ENCODE measurements at places on chromosomes 3 and 15. TPM values are rescaled to one million over a fixed set of nuclear protein-coding genes. Genes with fewer than 3 reads are reported as not detected.

C3orf22 gene
- not detected for total RNA-seq

SLC15A2 gene
- 14.4 TPM for total RNA-seq

ECE2 gene
- total RNA-seq, result not detected

MAP6D1 gene
- 1.8 TPM for total RNA-seq

GOLGA8N gene
- total RNA-seq, result 9.6 TPM

ALDH1A2 gene
- not detected for total RNA-seq

MB21D2 gene
- total RNA-seq, result 0.15 TPM

SLC35A5 gene
- total RNA-seq, result 32.1 TPM

ZNF717 gene
- 21.2 TPM for total RNA-seq

- H3K4me1 ChIP-seq, result no peaks in the 10 kb centered on the region
- H3K27ac ChIP-seq, result peak overlapping the region; percentile 7
- no peaks in the 10 kb centered on the region for H3K27me3 ChIP-seq
- H3K4me3 ChIP-seq, result peak overlapping the region; percentile 55
- DNase-seq, result no peak
- no peaks in the 10 kb centered on the region for H3K36me3 ChIP-seq
Observed at GRCh38 chr3:141385406-141386125, 17.3 kb downstream of the ZBTB38 start.

DNA sequence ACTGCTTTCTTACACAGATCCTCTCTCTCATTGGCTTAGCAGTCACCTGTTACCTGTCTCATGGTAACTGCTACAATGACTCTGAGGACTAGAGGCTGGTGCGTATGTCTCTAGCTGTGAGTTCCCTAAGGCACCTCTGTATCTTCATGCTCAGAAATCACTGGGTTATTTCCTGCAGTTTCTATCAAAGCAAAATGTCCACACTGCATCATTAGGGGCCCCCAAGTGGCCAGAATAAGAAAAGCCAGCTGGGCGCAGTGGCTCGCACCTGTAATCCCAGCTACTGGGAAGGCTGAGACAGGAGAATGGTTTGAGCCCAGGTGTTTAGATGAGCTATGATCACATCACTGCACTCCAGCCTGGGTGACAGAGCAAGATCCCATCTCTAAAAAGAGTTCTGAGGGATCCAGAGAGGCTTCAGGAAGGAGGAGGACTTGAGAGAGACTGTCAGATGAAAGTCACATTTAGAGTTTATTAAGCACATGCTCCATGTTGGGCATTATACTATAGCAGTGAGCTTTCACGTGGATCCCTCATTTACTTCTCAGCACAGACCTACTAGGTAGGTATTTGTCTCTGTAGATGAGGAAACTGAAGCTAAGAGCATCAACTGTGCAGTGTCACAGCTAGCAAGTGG lies 2.3 kb upstream of the VPS18 start:
- peaks cover 18% of the 10 kb centered on the region for H3K4me1 ChIP-seq
- no peak overlapping the region for H3K27ac ChIP-seq
- H3K4me3 ChIP-seq, result no peak overlapping the region
- no peaks in the 10 kb centered on the region for H3K27me3 ChIP-seq

GRCh38 chr3:37479981-37480380 lies 305.6 kb upstream of the LRRFIP2 start:
- no peaks in the 10 kb centered on the region for H3K27me3 ChIP-seq
- no peaks in the 10 kb centered on the region for H3K4me1 ChIP-seq
- no peak overlapping the region for H3K4me3 ChIP-seq
- no peak for DNase-seq
- no peaks in the 10 kb centered on the region for H3K36me3 ChIP-seq

DNA sequence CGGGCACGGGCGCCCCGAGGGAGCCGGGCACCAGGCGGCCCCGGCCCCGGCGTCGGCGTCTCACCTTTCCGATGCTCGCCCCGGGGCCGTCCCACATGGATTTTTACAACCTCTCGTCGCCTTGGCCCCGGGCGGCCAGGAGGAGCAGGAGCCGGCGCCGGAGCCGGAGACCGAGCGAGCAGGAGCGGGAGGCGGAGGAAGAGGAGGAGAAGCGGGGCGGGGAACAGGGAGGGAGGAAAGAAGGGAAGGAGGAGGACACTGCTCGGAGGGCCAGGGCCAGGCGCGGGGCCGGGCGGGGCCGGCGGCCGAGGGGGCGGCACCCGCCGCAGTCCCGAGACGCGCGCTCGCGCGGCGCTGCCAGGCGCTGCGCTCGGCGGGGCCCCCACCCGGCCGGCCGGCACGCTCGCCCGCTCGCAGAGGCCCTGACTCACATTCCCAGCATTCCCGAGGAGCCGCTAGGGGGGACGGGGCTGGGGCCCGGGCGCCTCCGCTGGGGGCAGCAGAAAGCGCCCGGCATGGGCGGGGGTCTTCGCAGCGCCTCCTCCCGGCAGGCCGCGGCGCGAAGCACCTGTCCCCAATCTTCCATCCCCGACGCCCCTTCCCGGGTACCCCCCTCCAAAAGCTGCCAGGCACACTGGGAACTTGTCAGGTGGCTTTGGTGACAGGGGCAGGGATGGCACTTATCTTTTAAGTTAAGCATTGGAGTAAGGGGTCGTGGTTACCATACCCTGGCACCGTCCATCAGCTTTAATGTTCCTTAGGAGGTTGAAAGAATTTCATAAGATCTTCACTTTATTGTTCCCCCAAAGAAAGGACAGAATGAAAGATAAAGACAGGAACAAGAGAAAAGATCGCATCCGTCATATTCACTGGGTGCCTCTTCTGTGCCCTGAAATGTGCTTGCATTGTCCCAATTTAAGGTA lies at the start of gene ERC2:
TSS of gene ERC2 (minus strand) at position 284 of the 923 bp plus-strand sequence.
- H3K36me3 ChIP-seq, result no peaks in the 10 kb centered on the region
- no peak within 1 kb of the TSS for H3K27ac ChIP-seq
- H3K4me1 ChIP-seq, result no peaks in the 10 kb centered on the region

GRCh38 chr3:56860351-56860750 lies 58.6 kb upstream of the ARHGEF3 start:
- no peaks in the 10 kb centered on the region for H3K4me1 ChIP-seq
- H3K27ac ChIP-seq, result no peak overlapping the region
- DNase-seq, result no peak
- H3K4me3 ChIP-seq, result no peak overlapping the region
- no peaks in the 10 kb centered on the region for H3K27me3 ChIP-seq

- peaks cover 12% of the 10 kb centered on the region for H3K4me1 ChIP-seq
- H3K27ac ChIP-seq, result no peak overlapping the region
- no peak overlapping the region for H3K4me3 ChIP-seq
- H3K27me3 ChIP-seq, result no peaks in the 10 kb centered on the region
- H3K36me3 ChIP-seq, result peaks cover 20% of the 10 kb centered on the region
Observed at GRCh38 chr3:16262174-16262573, 2.6 kb downstream of the DPH3 start.

DNA sequence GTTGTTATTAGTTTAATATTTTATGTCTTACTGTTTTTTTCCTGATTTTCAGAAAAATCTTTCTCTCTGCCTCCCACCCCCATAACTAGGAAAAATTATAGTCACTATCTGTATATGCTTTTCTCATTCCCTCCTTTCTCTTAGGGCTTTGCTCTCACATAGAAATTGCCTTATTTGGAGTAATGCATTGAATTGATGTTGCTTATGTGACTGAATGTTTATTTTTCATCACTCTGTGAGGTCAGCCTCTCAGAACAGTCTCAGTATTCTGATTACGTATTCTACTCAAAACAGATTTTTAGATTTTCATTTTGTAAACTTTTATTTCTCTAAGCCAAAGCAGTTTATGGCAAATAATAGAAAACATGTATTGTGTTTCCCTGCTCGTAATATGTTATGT lies 121.0 kb downstream of the SLMAP start:
- no peak for DNase-seq
- H3K4me3 ChIP-seq, result no peak overlapping the region
- no peaks in the 10 kb centered on the region for H3K4me1 ChIP-seq
- H3K36me3 ChIP-seq, result peaks cover 3% of the 10 kb centered on the region
- no peak overlapping the region for H3K27ac ChIP-seq

DNA sequence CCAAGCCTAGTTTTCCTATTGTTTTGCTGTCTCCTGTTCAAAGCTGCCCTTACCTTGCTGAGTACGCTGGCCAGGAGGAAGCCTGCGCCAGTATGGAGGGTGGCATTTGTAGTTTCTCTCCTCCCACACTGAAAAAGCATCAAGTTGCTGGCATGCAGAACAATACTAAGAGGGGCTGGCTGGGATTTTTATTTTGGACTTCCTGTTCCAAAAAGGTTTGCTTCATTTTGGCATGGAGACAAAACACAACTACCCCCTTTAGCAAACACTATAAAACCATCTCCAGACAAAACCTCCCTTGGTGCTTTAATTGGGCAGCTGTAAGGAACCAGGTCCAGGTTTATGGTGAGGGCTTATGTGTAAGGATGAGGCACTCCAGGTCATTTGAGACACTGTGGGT lies 457.6 kb downstream of the PDCD6IP start:
- H3K4me3 ChIP-seq, result no peak overlapping the region
- no peaks in the 10 kb centered on the region for H3K27me3 ChIP-seq
- no peaks in the 10 kb centered on the region for H3K4me1 ChIP-seq
- H3K27ac ChIP-seq, result no peak overlapping the region
- H3K36me3 ChIP-seq, result no peaks in the 10 kb centered on the region

GRCh38 chr3:138140940-138141339 lies 8.8 kb upstream of the A4GNT start:
- H3K27ac ChIP-seq, result no peak overlapping the region
- H3K4me3 ChIP-seq, result no peak overlapping the region

- no peak overlapping the region for H3K27ac ChIP-seq
- H3K4me1 ChIP-seq, result no peaks in the 10 kb centered on the region
- no peaks in the 10 kb centered on the region for H3K36me3 ChIP-seq
- H3K27me3 ChIP-seq, result no peaks in the 10 kb centered on the region
- no peak overlapping the region for H3K4me3 ChIP-seq
- DNase-seq, result no peak
Observed at GRCh38 chr15:88741671-88742070, 61.6 kb upstream of the ACAN start.

GRCh38 chr15:58555162-58556027 lies 123.6 kb downstream of the LIPC start:
- H3K4me3 ChIP-seq, result no peak overlapping the region
- no peak for DNase-seq
- no peaks in the 10 kb centered on the region for H3K36me3 ChIP-seq
- peaks cover 6% of the 10 kb centered on the region for H3K27me3 ChIP-seq
- H3K27ac ChIP-seq, result no peak overlapping the region

- H3K4me1 ChIP-seq, result no peaks in the 10 kb centered on the region
- no peaks in the 10 kb centered on the region for H3K27me3 ChIP-seq
Observed at GRCh38 chr15:27324886-27325615, 354.1 kb downstream of the GABRG3 start.

DNA sequence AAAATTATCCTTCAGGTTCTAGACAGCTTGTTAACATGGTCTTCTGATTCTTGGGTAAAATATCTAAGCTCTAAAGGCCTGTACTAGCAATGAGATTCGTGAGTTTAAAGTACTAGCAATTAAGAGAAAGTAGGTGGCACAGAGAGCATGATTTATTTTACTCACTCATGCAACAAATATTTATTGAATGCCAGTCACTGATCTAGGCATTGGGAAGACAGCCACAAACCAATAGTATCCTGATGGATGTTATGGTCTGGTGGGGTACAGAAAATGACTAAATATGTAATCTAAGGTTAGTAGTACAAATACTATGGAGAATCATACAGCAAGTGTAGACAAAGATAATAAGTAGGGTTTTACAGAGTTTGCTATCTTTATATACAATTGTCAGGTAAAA lies 751.3 kb downstream of the ZNF385D start:
- H3K27ac ChIP-seq, result no peak overlapping the region
- no peaks in the 10 kb centered on the region for H3K4me1 ChIP-seq
- no peak for DNase-seq
- no peaks in the 10 kb centered on the region for H3K27me3 ChIP-seq

- no peaks in the 10 kb centered on the region for H3K27me3 ChIP-seq
- peak; percentile 15 for DNase-seq
- H3K36me3 ChIP-seq, result no peaks in the 10 kb centered on the region
- H3K4me1 ChIP-seq, result no peaks in the 10 kb centered on the region
Observed at GRCh38 chr15:28975766-28976179, 90.0 kb downstream of the APBA2 start.

- H3K4me3 ChIP-seq, result no peak overlapping the region
- no peaks in the 10 kb centered on the region for H3K36me3 ChIP-seq
- H3K4me1 ChIP-seq, result peaks cover 19% of the 10 kb centered on the region
- DNase-seq, result no peak
- no peak overlapping the region for H3K27ac ChIP-seq
Observed at GRCh38 chr3:188701485-188701969, 470.2 kb upstream of the TPRG1 start.

DNA sequence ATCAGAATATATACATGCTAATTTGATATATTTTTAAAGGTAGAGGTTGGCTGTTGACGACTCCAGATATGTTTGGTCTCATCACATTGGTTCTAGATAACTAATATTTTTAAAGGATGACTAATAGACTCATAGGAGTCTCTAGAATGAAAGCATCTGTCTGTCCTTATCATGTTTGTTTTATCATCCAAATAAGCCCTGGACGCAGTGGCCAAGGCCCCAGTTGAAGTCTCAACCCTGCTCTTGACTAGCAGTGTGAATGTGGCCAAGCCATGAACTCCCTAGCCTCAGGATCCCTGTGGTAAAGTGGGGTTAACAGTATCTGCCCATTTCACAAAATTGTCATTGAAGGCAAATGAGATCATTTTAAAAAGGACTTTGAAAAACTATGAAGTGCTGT lies 53.6 kb downstream of the ABHD2 start:
- no peak for DNase-seq
- no peaks in the 10 kb centered on the region for H3K27me3 ChIP-seq
- no peak overlapping the region for H3K4me3 ChIP-seq
- no peaks in the 10 kb centered on the region for H3K4me1 ChIP-seq
- H3K36me3 ChIP-seq, result no peaks in the 10 kb centered on the region

GRCh38 chr3:190117981-190118380 lies 2.7 kb downstream of the P3H2 start:
- no peak overlapping the region for H3K4me3 ChIP-seq
- no peak overlapping the region for H3K27ac ChIP-seq

- H3K4me3 ChIP-seq, result no peak overlapping the region
- no peaks in the 10 kb centered on the region for H3K36me3 ChIP-seq
- H3K4me1 ChIP-seq, result no peaks in the 10 kb centered on the region
Observed at GRCh38 chr3:78706906-78707523, 1060.8 kb downstream of the ROBO1 start.

DNA sequence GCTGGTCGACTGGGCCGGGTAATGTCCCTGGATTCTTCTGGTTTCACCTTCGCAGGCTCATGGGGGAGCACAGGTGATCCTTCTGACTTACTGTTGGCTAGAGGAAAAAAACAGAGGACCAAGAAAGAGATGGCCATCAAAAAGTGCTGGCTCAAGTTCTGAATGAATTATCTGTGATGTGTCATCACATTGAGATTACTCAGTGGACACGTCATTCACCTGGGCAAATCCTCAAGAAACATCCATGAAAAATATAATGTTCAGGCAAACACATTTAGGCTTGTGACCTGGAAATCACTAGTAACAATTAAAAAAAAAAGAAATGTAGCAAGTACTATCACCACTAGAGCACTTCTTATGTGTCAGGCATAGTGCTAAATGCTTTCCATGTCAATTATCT lies 81.5 kb upstream of the SLC2A2 start:
- no peak overlapping the region for H3K27ac ChIP-seq
- no peak overlapping the region for H3K4me3 ChIP-seq
- H3K27me3 ChIP-seq, result no peaks in the 10 kb centered on the region
- DNase-seq, result no peak

Data from B cell (primary cell).